DMS79 (cell line): ENCODE measurements at places on chromosomes 12 and 14.
A peak's percentile ranks its signal among the peaks of the same experiment; 100 is the strongest.

GRCh38 chr14:75460394-75460793 lies 32.6 kb downstream of the JDP2 start:
- no peak for DNase-seq

- DNase-seq, result no peak
These were observed 76.8 kb downstream of the ALX1 start for GRCh38 chr12:85356596-85357385.

GRCh38 chr12:2347844-2348481 lies 295.2 kb downstream of the CACNA1C start:
- no peak for DNase-seq

GRCh38 chr12:95874452-95874851 lies 15.7 kb downstream of the SNRPF start:
- DNase-seq, result no peak

- DNase-seq, result no peak
These were observed 9.4 kb downstream of the MYBPC1 start for GRCh38 chr12:101604132-101604531.

GRCh38 chr12:41193311-41193710 lies 5.2 kb downstream of the PDZRN4 start:
- DNase-seq, result no peak

- DNase-seq, result no peak
These were observed 25.9 kb upstream of the PNMA1 start for GRCh38 chr14:73739899-73740617.

DNA sequence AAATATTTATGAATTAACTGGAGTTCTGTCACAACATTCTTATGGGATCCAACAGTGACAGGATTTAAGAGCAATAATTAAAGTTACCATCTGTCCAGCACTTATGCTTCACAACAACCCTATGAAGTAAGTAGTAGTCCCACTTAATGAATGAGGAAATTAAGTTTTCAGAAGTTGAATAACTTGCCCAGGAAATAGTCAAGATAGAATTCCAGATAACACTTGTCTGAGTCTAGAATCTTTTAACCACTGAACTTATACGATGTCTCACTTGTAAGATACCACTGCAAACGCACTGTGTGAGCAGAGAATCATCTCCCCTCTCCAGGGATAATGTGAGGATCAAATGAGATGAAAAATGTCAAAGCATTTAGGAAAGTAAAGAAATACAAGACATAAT lies 3.3 kb upstream of the TTC9 start:
- no peak for DNase-seq

DNA sequence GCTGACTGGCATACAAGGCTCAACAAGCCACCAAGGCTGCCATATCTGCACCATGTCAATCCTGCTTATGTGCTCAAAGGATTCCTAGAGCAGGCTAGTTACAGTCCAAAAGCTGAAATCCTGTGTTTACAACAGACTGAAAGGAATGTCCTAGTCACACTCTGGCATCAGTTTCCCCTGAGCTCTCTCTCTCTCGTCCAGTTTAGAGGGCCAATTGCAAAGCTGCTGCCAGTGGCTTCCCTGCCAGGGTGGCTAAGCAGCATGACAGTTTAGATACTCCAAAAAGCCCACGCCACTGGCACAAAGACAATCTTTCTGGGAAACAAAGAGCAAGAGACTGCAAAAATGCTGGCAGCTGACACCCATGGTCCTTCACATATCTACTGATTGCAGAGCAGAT lies 392.1 kb downstream of the RPS29 start:
- no peak for DNase-seq

GRCh38 chr14:58659846-58660245 lies 22.1 kb downstream of the DACT1 start:
- DNase-seq, result no peak

GRCh38 chr14:105979446-105979845 lies 453.1 kb downstream of the TMEM121 start:
- peak; percentile 68 for DNase-seq

GRCh38 chr12:64430886-64431285 lies 21.0 kb upstream of the TBK1 start:
- no peak for DNase-seq

GRCh38 chr12:45660330-45660729 lies 69.2 kb upstream of the ARID2 start:
- DNase-seq, result no peak

- no peak for DNase-seq
These were observed 146.1 kb upstream of the FGD4 start for GRCh38 chr12:32253154-32253790.

GRCh38 chr12:25328072-25328712 lies 77.5 kb upstream of the KRAS start:
- no peak for DNase-seq

DNA sequence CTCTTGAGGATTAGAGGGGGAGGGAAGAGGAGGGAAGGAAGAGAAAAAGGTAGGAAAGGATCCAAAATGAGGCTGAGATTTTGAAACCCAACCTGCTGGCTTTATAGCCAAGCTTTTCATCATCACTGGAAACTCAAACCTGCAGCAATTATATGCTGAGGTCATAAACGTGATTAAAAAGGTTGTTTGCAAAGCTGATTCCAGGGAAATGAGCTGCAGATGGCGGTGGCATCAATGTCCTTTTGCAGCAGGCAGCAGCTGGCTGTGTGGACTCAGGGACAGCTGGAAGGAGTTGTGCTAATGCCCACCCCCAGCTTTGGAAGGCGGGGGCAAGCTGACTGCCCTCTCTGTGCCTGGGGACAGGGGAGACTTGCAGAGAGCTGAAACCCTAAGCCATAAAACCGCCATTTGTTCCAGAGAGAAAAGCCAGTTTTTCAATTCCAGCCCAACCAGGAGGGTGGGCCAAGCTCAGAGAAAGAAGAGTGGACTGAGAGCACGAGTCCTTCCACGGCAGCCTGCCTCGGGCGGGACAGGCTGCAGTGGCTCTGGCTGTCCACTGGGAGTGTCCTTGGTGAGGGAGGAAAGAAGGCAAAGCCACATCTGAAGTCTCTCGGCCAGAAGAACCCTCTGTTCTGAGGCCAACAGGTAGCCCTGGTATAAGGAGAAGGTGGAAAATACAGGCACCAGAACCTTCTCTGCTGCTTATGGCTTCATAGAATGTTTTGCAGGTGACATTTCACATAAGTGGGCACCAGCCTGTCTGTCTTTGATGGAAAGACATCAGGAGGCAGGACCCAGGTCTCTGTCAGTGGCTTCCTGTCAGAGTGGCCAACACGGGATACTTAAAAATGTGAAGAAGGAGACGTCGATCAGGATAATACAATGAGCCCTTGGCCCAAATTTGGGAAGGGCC lies 90.7 kb downstream of the SINHCAF start:
- DNase-seq, result no peak

- no peak for DNase-seq
These were observed 477.8 kb upstream of the SEL1L start for GRCh38 chr14:82011460-82011859.

GRCh38 chr12:123645878-123646277 lies 12.2 kb downstream of the GTF2H3 start:
- no peak for DNase-seq

- peak; percentile 46 for DNase-seq
These were observed 4.1 kb downstream of the CLEC2D start for GRCh38 chr12:9673404-9674225.

DNA sequence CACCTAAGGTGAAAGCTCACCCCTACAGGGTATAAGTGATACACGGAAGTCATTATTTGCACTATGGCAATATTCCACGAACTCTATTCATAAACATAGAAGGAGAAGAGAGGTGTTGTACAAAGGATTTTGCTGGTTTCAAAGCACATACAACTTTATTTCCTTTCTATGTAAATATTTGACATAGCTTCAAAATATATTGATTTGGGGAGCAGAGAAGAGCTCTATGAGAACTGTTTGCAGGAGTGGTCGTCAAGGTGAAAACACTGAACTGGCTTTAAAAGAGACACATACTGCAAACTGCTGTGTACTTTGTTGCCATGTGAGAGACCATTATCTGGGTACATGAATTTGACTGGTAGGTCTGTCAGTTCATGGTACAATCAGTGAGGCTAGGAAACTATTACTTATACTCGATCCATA lies 16.7 kb downstream of the CNIH1 start:
- DNase-seq, result no peak

GRCh38 chr12:96986883-96987523 lies 79.9 kb downstream of the NEDD1 start:
- peak; percentile 30 for DNase-seq

- no peak for DNase-seq
These were observed 31.8 kb downstream of the SLC16A7 start for GRCh38 chr12:59627582-59627981.

GRCh38 chr12:52029685-52030084 lies 21.6 kb upstream of the NR4A1 start:
- DNase-seq, result peak; percentile 47

DNA sequence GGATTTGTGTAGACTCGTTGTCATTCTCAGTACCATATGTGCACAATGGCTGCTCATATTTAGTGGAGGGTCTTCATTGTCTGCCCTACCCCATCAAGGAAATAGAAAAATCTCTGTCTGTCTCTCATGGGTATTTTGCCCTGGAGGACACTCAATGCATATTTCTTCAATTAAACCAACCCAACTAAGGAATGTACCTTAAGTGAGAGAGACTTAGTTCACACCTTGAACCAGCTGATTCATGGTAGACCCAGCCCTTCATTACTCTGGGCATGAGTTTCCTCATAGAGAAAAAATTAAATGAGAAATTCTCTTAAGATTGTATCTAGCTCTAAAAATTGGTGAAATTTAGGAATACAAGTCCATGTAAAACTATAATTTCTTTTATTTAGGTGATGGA lies 107.1 kb upstream of the PLEKHG7 start:
- DNase-seq, result no peak

- no peak for DNase-seq
These were observed 47.4 kb downstream of the SLC38A4 start for GRCh38 chr12:46778415-46778814.

- DNase-seq, result no peak
These were observed 10.7 kb upstream of the GPR68 start for GRCh38 chr14:91255026-91255695.

DNA sequence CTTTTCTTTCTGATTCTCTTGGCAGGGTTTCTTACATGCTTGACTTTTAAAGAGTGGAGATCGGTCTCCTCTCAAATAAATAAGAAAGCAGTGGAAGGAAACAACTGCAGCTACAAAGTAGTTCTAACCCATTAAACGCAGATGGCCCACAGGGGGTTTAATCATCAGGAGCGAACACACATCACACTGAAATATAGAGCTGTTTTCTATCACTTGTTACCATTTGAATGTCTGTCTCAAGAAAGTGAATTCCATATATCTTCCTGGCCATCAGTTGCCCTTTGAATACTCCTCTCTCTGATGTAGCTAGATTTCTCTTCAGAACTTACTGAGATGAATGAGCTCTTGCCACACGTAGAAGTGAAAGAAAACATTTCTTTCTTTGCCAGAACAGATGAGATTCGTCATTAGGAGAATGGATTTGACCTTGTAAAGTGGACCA lies 29.1 kb downstream of the ALX1 start:
- DNase-seq, result no peak

DNA sequence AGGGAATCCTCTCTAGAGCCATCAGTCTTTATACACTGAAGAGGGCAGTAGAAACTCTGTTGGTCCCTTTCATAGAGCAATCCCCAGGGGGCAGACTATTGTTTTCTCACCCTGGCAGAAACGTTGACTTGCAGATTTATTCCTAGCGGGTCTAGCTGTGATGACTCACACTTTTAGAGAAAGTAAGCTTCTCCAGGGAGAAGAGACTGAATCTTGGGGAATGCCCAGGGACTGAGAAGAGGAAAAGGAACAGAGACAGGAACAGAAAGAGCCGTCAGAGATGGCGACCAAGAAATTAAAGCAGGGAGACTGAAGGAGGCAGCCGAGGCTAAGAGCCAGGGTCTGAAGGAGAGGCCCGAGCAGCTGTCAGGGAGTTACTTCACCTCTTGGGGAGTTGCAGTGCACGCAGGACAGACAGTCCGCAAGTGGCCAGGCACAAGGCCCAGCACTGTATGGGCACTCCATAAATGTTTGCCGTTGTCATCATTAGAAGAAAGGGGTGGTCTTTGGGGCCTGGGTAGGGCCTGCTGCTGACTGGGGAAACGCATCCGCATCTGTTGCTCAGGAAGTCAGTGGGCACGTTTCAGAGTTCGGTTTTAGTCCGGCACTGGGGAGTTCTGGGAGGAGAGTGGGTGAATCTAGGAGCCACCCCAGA lies 13.0 kb downstream of the PLEKHG6 start:
- DNase-seq, result peak; percentile 14

- peak; percentile 100 for DNase-seq
These were observed at the start of gene PABPN1 for GRCh38 chr14:23320584-23321571. Gene PABPN1, plus strand, starts transcription at chr14:23321457. Its CDS starts 13 bp downstream, at chr14:23321470.

DNA sequence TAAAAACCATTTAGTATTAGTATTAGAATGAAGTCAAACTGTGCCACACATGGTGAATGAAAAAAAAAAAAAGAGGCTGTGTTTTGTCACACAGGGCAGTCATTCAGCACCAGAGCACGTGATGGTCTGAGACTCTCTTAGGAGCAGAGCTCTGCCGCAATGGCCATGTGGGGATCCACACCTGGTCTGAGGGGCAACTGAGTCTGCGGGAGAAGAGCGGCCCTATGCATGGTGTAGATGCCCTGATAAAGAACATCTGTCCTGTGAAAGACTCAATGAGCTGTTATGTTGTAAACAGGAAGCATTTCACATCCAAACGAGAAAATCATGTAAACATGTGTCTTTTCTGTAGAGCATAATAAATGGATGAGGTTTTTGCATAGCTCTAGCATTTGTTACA lies 12.2 kb upstream of the BDKRB1 start:
- no peak for DNase-seq

DNA sequence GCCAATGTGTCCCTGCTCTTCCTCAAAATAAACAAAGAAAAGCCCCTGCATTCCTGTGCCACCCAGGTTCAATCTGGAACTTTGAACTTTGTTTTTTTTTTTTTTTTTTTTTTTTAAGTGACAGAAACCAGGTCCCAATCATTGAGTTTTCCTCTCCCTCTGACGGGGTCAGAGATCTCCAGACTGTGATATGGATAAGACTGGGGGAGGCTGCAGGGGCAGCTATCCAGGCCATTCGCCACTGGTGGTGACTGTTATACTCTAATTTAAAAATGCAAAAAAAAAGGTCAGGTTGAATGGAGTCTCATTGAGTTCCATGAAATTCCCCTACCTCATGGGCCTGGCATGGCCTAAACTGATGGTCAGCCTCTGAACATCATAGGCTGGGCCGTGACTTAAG lies 57.0 kb downstream of the TMX1 start:
- no peak for DNase-seq

- no peak for DNase-seq
These were observed 80.8 kb upstream of the C12orf71 start for GRCh38 chr12:27163048-27163715.

DNA sequence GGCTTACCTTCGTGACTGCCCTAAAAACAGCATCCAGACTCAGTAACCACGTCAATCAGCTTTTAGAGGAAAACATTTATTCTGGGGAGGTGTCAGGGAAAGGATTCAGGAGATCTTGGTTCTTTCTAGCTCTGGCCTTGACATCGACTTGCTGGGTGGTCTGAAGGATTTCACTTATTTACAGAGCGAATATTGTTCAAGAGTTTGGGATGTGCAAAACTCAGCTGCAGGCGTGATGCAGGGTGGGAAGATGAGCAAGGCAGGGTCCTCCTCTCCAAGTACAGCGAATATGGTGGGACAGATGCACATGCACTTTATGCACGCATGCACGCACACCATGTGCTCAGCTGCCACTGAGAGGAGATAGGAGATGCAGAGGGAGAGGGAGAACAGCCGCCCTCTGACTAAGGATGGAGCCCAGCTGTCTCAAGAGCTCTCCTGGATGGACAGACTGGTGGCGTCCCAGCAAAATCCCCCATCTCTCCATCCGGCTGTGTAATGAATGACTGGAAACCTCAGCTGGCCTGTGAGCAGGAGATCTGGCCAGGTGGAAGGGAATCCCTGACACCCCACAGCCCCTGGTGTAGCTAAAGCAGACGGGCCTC lies 24.4 kb upstream of the BDKRB1 start:
- DNase-seq, result no peak

- DNase-seq, result no peak
These were observed 35.7 kb upstream of the STK38L start for GRCh38 chr12:27208414-27208750.
